ENCODE measurements at places on chromosomes 3 and 15.

DNA sequence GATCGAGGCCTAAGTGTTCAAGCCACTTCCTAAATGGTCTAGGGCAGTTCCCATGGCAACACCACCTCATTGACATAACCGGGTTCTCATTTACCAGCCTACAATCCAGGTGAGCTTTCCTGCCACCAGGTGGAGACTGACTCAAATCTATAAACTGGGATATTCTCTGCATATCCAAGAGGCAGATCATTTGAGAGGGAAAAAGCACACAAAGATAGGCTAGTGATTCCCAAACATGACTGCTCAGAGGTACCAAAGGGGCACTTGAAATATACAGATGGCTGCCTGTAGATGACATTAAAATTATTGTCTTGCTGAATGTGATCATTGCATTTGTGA is 141.3 kb upstream of the PROK2 start:
- no peak for DNase-seq

DNA sequence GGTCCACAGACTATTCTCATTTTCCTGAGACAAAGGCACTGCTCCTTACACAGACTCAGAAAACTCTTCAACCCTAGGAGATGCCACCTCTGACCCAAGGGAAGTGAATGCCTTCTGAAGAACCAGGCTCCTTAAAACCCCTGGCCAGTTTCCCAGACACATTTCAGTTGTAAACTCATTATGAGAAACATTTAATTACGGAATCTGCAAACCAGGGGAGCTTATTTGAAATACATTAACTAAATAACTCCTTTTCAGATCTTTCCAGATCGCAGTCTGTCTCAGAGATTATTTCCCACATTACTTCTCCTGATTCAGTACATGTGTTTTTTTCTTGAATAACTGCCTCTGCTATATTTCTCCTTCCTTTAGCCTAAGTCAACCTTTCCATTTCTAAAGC is 17.6 kb downstream of the MYO5A start:
- no peak for DNase-seq

DNA sequence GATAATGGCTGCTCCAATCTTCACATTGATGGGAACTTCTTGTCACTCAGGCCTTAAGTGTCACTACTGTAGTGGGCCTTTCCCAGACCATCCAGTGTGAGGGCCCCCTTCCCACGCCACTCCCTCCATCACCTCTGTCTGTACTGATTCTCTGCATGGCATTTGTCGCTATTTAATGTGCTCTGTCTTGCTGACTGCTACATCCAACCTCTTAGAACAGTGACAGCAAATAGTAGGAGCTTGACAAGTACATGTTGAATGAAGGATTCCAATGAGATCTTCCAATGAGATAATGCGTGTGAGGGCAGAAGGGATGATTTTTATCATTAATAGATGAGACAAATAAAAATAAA is 5.6 kb upstream of the CCR9 start:
- DNase-seq: no peak

GRCh38 chr3:39317571-39318169 is 11.8 kb upstream of the CCR8 start:
- no peak for DNase-seq

DNA sequence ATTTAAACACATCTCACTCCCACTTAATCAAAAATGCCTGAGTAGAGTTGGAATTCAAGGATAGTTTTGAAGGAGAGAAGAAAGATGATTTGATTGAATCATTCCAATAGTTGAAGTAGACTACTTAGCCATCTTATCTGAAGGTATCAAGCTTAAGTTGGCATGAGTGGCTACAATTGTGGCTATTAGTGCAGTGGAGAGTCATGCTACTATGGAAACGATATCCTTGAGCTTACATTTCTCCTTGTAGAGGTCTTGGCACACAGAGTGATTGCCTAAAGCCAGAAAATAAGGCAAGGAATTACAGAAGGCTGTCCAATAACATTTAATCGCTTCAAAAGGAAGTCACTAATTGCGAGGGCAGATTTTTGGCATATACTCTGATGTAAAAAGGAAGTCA is 1022.7 kb downstream of the IGSF11 start:
- no peak for DNase-seq

- no peak for DNase-seq
Observed at GRCh38 chr3:52357151-52358080, 41.3 kb downstream of the DNAH1 start.

DNA sequence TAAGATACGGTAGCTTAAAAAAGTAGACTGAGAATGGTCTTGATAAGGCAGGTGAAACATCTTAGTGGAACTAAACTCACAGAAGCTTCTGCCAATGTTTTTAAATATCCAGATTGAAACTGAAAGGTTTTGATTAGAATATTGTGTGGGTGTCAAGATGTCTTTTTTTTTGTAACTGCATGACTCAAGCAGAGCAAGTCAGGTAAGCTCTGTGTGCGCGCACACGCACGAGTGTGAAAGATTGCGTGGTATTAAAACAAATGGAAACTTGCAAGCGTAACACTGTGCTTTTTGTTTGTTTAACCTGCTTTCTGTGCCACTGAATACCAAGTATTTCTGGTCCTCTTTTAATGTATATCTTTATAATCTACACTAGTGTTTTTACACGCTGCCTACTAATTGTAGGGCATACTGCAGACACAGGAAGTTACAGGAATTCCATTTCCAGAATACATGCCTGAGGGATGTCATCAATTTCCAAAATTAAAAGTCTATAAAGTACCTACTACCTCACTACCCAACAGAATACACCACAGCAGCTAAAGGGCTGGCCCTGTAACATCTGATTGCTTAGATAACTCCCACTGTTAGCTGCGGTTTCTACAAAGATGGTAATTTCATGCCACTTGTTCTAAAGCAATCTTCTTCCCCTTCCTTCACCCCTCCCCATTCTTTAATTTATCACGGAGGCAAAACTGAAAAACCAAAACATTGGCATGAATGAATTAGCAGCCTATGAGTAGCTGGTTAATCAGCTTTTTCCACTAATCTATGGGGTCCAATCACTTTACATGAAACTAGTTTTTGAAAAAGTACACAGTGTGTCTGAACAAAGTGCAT is 472.8 kb downstream of the SHQ1 start:
- DNase-seq: peak; percentile 43

- no peak for DNase-seq
Observed at GRCh38 chr3:33636125-33636850, 81.8 kb downstream of the CLASP2 start.

GRCh38 chr3:188397766-188398705 is 244.1 kb downstream of the LPP start:
- no peak for DNase-seq

GRCh38 chr3:24915639-24916038 is 421.0 kb upstream of the THRB start:
- DNase-seq: no peak

GRCh38 chr15:39621976-39622375 is 41.1 kb downstream of the THBS1 start:
- DNase-seq: no peak

- DNase-seq: no peak
Observed at GRCh38 chr3:182241766-182242488, 530.2 kb downstream of the SOX2 start.

GRCh38 chr3:19822805-19823204 is 111.2 kb downstream of the EFHB start:
- DNase-seq: no peak

DNA sequence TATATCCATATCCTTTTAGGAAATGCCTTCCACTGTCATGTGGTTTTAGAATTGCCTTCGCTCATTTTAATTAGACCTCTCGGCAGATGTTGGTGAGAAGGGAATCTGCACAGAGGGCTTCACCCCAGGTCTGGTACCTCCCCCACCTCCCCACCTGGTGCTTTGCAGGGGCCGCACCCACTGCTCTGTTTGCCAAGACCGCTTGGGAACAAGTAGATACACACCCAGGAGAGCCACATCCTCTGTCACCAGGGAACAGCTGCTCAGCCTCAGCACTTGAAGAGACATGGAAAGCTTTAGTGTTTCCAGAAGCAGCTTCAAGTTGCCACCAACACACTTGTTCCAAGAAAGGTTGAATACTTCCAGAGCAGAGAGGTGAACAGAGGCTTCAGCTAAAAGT is 21.8 kb downstream of the LRRC31 start:
- DNase-seq: no peak

GRCh38 chr15:67730135-67730534 is 95.2 kb upstream of the SKOR1 start:
- no peak for DNase-seq

GRCh38 chr3:172685331-172686214 is 25.3 kb downstream of the NCEH1 start:
- DNase-seq: no peak

GRCh38 chr3:161016417-161017313 is 88.5 kb downstream of the B3GALNT1 start:
- DNase-seq: no peak

DNA sequence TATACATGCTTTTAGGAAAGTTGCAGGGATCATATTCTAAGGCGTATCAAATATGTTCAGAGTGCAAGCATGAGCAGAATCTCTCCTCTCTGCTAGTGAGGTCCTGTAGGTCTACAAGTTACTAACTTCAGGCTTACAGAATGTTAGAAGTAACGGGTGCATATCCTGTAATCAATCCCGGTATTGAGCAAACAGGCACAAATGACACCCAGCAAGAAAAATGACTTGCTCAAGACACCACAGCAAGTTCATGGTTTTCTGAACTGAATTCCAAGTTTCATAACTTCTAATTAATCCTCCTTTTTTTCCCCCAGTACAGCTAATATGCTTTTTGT is 353.9 kb upstream of the TPRG1 start:
- no peak for DNase-seq

- no peak for DNase-seq
Observed at GRCh38 chr3:55014081-55014480, 86.2 kb upstream of the LRTM1 start.

GRCh38 chr3:126258670-126259069 is 78.3 kb upstream of the ALDH1L1 start:
- no peak for DNase-seq

GRCh38 chr3:148178503-148178902 is 519.2 kb upstream of the AGTR1 start:
- DNase-seq: no peak

DNA sequence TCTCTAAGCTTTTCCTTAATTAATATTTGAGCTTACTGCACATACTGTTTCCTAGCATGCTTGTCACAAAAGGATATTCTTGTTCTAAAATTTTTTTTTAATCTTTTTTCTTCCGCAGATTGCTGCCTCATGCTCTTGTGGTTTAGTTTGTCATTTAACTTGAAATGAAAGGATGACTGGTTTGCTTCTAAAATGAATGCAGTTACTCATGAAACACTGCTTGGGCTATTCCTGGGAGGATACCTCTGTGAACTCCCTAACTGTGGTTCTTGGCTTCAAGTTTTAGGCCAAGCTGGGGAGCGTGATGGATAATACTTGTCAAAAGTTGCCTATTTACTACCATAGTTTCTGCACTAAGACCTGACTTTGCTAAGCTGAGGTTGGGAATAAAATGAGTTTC is 64.0 kb downstream of the USP13 start:
- DNase-seq: no peak

GRCh38 chr15:48945386-48945785 is 18.3 kb downstream of the SHC4 start:
- DNase-seq: no peak

DNA sequence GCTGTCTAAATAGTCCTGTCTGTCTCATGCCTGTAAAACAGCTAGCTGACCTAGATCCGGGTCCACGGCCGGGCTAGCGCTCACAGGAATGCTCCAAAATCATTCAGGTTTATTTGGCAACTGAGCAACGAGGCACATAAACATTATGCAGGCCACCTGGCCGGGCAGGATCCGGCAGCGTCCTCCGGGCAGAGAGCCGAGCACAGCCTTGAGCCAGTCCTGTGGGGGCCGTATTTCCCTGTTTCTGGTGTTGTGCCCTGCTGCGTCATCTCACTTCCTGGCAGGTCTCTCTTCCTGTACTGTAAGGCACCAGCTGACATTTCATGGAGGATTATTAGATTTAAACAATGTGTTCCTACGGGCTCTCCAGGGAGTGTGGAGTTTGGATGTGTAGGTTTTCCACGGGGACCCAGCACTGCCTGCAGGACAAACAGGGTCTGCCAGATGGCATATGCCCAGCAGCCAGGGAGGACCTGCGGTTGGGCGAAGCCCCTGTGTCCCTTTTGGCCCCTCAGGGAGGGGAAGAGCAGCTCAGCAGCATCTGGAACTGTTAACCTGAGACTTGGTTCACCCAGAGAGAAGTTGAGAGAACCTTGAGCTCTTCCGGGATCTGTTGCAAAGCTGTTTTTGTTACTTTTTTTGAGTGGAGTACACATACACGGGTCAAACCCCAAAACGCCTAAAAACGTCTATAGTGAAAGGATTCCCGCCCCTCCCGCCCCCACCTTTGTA is 16.6 kb upstream of the LRRK1 start:
- DNase-seq: no peak

GRCh38 chr3:97763586-97764406 is 762 bp upstream of the ARL6 start:
- DNase-seq: no peak

DNA sequence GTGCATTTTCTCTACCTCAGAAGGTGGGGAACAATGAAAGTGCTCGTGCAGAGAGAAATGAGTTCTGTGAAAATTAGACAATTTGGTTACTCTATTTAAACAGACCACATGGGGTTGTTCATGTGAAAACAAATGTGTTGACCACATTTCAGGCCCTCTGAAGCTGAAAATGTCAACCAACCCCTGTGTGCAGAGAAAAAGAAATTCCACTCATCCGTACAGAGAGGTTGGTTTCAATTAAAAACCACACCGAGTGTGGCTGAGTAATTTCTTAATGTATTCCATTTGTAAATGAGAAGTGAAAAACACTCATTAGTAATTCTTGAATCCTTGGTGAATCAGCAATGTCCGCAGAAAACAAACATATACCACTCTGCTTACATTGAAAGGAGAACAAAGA is 46.9 kb upstream of the SLC7A14 start:
- no peak for DNase-seq

DNA sequence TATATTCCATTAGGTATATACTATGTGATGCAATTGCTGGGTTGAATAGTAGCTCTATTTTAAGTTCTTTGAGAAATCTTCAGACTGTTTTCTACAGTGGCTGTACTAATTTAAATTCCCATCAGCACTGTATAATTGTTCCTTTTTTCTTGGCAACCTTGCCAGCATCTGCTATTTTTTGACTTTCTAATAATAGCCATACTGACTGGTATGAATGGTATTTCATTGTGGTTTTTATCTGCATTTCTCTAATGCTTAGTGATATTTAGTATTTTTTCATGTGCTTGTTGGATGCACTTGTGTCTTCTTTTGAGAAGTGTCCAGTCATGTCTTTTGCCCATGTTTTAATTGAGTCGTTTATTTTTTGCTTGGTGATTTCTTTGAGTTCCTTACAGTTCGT is 145.1 kb upstream of the PLSCR5 start:
- DNase-seq: no peak

- no peak for DNase-seq
Observed at GRCh38 chr15:29516929-29517328, 247.3 kb upstream of the NSMCE3 start.

DNA sequence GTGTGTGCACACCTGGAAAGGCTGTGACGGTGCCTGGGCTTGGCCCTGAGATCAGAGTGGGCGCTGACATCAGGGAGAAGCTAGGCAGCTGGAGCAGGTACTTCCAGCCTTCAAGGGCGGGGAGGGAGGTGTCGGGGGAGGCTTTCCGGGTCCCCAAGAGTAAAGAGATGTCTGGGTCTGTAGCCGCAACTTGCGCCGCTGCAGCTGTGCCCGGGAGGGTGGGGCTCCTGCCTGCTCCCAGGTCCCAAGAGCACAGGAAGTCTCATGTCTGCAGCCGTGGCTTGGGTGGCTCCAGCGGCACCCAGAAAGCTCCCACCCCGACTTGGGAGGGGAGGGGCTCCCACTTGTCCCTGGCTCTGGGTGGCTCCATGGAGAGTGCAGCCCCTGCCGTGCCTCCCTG is 103.2 kb upstream of the BNIP2 start:
- DNase-seq: no peak
